ENCODE measurements at places on chromosomes 1 and 21. TPM values are rescaled to one million over a fixed set of nuclear protein-coding genes. Genes with fewer than 3 reads are reported as not detected.
A peak's percentile ranks its signal among the peaks of the same experiment; 100 is the strongest.

Gene OR2G6
- total RNA-seq = not detected

Gene KLHDC7A
- total RNA-seq = not detected

GRCh38 chr1:1157426-1157913, 16.2 kb upstream of the TTLL10 start:
- peak overlapping the region; percentile 69 for H3K4me3 ChIP-seq
- H3K36me3 ChIP-seq = peaks cover 13% of the 10 kb centered on the region
- H3K27ac ChIP-seq = peak overlapping the region; percentile 54
- H3K4me1 ChIP-seq = peaks cover 1% of the 10 kb centered on the region
- peaks cover 2% of the 10 kb centered on the region for H3K27me3 ChIP-seq

GRCh38 chr1:242002510-242002909, 3.6 kb upstream of the MAP1LC3C start:
- H3K27ac ChIP-seq = no peak overlapping the region
- no peaks in the 10 kb centered on the region for H3K27me3 ChIP-seq
- no peak overlapping the region for H3K4me3 ChIP-seq
- DNase-seq = no peak
- peaks cover 6% of the 10 kb centered on the region for H3K4me1 ChIP-seq
